ENCODE measurements at places on chromosomes 16 and 17.

- DNase-seq = peak; percentile 46
These were observed 98.5 kb downstream of the ZNF778 start for GRCh38 chr16:89315791-89316581.

DNA sequence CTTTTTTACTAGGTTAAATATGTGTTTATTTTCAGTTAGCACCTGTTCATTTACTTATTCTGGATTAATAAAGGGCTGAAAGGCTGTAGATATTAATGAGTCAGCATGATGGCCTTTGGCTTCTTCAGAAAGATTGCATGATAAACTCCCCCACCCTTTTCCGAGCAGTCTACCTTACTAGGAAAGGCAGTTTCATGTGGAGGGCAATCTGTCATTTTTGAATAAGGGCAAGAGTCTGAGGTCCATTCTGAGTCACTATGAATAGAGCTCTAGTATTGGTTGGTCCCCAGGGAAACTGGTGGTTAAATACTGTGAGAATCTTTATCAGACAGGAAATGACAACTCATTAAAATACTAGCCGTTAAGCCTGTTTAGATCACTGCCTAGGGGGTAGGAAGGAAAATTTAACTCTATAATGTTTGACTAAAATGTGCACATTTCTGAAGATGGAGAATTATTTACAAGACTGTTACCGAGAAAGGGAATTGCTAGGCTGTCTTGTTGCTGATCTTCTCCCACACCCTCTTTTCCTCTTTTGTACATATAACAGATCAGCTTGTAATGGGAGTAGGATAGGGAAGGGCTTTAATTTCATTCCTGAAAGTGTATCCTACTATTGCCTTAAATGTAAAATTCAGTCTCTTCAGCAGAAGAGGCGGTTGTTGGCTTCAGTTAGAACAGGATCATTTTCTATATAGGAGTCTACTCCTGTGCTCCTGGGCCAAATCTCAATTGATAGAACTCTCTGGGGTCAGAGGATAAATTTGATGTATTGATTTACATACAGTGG lies 63.3 kb downstream of the TUBD1 start:
- peak; percentile 89 for DNase-seq

GRCh38 chr16:84785843-84786581 lies 33.8 kb upstream of the CRISPLD2 start:
- no peak for DNase-seq

DNA sequence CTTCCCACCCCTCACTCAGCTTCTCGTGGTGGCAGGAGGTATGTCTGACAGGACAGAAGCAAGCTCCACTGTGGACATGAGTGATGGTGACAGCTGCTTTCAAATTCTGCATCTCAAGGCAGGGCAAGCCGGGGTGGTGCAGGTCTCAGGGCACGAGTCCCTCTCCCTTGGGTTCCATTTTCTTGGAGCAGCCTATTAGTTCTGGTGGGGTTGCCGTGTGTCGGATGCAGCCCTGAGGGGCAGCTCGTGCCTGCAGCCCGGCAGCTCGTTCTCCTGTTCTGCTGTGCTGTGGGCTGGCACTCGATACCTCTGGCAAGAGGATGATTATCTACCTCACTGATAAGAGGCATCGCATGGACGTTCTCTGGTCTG lies 16.5 kb upstream of the CLEC18C start:
- no peak for DNase-seq

GRCh38 chr16:73743665-73744496 lies 552.7 kb upstream of the PSMD7 start:
- DNase-seq = no peak

GRCh38 chr16:31508706-31509195 lies 560 bp upstream of the RUSF1 start:
- DNase-seq = no peak

- no peak for DNase-seq
These were observed 158.1 kb downstream of the VPS53 start for GRCh38 chr17:556431-556995.

DNA sequence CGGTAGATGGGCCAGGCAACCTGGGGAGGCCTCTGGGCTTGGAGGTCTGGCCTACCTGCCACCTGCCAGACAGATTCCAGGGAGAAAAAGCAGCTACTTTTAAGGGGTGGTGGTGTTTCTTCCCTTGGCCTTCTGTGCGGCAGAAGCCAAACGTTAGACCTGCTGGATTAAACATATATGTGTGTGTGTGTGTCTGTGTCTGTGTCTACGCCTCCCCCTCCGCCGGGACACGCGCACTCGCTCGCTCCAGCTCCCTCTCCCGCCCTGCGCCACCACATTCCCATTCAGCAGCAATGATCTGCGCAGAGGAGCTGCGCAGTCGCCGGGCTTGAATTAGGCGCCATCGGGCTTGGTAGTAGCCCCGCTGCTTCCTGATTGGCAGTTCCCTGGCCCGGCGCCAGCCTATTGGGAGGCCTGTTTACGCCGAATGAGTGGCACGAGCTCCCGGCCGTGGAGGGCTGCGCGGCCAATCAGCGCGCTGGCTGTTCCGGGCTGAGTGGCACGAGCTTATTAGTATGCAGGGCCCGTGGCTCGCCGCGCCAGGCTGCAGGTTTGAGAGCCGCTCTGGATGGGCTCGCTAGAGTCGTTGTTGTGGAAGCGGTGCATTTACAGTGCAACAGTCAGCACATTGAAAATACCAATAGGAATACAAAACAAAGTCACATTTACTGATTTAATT lies at the start of gene BAHCC1:
Gene BAHCC1 (plus strand): TSS at position 537 of the 679 bp plus-strand sequence. CDS start 4,283 bp downstream, outside the sequence.
- DNase-seq = peak; percentile 99

DNA sequence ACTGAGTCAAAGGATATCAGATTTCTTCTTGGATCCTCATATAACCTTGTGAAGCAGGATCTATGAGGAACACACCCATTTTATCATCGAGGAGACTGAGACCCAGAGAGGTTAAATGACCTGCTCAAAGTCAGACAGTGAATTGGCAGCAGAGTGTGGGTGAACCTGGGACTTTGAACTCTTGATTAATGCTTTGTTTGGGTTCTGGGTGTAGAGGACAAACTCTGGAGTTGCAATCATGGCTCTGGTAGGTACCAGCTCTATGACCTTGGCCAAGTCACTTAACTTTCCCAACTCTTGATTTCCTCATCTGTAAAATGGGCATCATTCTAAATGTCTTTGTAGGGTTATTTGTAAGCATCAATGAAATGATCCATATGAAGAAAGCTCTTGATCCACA lies 166.4 kb downstream of the HAPSTR1 start:
- DNase-seq = no peak

DNA sequence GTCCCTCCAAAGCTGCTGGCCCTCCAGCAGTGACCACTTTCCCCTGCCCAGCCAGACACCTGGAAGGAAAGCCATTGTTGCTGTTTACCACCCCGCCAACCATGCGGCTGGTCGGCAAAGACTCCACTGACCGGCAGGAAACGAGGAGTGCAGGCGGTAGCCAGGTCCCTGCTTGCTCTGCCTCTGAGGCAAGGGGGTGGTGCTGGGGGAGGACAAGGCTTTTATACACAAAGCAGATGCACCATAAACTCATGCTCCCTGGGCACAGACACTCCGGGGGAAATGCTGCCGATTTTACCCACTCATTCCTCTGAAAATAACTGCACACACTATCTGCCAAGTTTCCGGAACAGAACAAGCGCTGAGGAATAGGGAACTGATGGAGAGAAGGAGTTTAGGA lies 62.8 kb upstream of the GRIN2A start:
- DNase-seq = no peak

DNA sequence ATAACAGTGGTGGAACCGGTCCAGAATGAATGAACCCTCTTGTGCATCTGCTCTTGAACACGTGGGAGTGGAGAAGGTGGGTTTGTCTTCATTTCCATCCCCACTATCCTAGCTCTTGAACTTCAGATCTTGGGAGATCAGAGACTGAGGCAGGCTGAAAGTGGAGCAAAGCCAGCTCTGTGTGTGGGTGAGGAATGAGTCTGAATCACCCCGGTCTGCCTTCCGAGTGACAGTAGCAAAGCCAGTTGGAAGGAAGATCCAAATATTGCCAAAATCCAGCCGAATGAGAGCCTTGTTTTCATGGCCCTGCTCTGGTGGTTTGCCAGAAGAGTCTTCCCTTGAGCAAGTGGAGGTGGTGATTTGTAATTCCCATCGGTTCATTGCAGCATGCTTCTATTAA lies 29.0 kb upstream of the ASIC2 start:
- DNase-seq = no peak

DNA sequence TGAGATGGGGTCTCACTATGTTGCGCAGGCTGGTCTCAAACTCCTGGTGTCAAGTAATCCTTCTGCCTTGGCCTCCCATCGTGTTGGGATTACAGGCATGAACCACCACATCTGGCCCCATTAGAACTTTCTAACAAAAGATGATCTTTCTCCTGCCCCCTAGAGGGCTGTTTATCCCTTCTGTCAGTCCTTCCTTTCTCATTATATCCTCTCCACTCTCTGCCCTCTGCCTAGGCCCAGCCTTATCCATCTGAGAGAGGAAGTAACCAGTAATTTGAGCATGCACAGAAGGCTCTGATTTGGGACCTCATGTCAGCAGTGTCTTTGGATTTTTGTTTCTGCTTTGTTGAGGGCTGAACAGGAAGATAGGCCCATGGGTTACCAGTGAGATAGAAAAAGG lies 4.4 kb upstream of the DHX40 start:
- DNase-seq = peak; percentile 69

DNA sequence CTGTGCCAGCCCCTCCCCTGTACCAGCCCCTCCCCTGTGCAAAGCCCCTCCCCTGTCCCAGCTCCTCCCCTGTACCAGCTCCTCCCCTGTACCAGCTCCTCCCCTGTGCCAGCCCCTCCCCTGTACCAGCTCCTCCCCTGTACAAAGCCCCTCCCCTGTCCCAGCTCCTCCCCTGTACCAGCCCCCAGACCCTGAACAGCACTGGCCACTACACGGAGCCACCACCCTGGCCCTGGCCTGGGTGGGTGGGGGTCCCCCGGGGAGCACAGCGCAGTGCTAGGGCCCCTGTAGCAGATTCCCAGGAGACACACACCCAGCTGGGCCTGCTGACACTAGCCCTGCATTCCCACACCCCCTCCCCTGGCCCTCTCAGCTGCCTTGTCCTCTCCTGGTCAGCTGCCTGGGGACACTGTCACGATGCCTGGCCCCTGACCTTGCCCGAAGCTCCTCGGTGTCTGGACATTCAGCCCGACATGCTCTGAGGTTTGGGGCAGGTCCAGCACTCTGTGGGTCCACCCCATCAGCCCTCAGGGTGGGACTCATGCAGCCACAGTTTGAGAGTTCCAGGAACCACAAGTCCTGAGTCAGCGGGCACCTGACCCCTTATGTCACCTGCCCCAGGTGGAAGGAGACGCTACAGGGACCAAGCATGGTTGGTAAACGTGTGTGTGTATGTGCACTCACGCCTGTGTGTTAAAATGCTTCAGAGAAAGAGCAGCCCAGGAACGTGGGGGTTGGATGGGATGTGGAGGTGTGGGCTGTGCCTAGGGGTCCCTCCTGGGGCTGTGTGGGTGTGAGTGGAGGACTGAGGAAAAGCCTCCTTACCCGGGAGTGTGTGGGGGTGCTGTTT lies 114.2 kb downstream of the METRNL start:
- DNase-seq = peak; percentile 69
